Natural killer cell (primary cell): ENCODE measurements at places on chromosomes 1 and 21. TPM values are rescaled to one million over a fixed set of nuclear protein-coding genes. Genes with fewer than 3 reads are reported as not detected.
A peak's percentile ranks its signal among the peaks of the same experiment; 100 is the strongest.

DNA sequence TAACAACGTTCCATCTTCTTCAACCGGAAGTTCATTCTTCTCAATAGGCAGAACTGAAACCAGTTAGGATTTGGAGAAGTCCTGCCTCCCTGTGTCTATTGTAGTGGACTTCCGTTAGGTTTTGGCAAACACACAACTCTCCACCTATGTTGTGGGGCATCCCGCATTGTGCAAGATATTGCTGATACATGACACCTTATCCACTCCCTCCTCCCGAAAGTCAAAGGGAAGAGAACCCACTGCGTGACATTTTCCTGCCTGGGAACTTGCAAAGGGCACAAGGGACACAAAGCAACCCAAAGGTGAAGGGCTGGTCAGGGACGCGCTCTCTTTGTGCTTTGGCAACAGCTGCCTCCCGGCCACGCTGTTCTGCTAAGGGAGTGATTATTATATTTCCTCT, 164.8 kb downstream of the TPR start:
- DNase-seq, result no peak

DNA sequence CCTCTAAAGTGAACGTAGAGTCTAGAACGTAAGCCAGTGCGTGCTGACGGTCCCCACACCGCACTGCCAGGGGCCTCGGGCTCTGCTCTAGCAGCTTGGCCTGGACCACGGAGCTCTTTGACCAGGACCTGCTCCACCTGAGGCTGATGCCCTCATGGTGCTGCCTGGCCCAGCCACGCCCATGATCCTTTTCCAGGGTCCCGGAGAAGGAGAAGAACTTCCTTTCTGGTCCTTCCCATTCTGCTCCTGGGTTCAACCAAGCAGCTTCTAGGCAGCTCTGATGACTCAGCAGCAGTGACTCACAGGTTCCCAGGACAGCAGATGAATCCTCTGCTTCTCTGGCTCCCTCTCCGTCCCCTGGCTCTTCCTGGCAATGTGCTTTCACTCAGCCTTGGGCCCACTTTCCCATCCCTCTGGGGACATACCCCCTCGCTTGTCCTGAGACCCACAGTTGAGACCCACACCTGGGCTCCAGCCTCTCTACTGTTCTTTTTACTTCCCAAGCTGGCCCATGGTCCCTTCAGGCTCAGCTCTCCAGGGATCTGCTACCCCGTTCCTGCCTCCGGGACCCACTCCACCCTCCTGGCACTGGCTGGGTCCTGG, 246.3 kb upstream of the RAB4A start:
- no peak for DNase-seq

- peak; percentile 32 for DNase-seq
These were observed 3.5 kb upstream of the RAP1A start for GRCh38 chr1:111615870-111616715.

DNA sequence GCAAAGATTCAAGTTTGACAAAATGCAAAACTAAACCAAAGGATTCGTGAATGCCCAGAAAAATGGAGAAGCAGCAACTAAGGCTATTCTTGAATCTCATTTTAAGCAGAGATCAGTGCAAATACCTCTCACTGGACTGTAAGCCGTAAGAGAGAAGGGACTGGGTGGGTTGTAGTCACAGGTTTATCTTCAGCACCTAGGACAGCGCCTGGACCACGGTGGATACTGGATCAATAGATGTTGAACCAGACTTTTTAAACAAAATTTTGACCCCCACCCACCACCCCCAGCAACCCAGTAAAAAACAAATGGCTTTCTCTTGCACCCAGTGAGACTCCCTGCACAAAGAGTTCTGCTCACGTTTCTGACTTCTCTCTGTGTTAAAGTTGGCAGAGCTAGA, 347.1 kb downstream of the AJAP1 start:
- DNase-seq, result no peak

CGN gene
- total RNA-seq, result 0.07 TPM

CRP gene
- not detected for total RNA-seq

GRCh38 chr1:41735631-41736260, 183.0 kb downstream of the HIVEP3 start:
- no peak for DNase-seq

DCST2 gene
- total RNA-seq, result 0.92 TPM

DNA sequence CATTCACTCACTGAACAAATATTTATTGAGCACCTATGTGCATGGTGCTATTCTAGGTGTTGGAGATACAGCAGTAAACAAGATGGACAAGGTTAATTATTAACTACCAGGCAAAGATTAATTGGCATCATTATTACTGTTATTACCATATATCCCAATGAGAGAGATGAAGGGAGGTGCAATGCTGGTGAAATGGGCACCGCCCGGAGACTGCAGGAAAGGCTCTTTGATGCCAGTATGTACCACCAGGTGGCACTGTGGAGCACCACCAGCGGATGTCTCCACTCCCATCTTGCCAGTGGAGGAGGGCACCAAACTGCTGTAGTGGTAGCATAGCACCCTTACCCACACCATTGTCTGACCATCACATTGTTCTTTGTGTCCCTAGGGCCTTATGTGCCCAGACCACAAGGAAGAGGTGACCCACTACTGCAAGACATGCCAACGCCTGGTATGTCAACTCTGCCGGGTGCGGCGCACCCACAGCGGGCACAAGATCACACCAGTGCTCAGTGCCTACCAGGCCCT, 3.0 kb downstream of the TRIM46 start:
- peak; percentile 93 for DNase-seq

GRCh38 chr1:39656391-39656790, 15.5 kb downstream of the NT5C1A start:
- DNase-seq, result no peak

DNA sequence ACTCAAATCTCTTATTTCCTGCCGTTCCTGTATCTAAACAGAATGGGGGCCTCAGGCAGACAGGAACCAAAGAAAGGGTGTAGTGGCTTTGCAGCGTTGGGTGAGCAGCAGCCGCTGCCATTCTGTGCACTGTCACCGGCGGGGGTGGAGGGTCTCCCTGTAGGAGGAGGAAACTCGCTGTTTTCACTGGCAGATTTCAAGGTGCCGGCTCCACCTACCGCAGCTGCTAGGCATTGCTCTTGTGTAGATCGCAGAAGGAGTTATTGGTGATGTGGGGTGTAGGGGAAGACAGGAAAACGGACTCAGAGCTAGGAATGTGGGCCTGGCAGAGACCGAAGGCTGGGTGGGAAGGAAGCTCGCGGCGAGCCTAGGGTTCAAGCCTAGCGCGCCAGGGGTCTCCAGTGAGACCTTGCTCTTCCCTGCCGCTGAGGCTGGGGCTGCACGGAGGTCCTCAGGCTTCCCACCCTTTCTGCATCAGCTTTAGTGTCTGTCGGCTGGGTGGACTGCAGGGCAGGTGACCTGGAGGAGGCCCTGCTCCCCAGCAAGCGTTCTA, 20.8 kb downstream of the ATP5PO start:
- DNase-seq, result no peak

- no peak for DNase-seq
These were observed 70.8 kb upstream of the CLDN14 start for GRCh38 chr21:36550761-36551160.

HDGF gene
- total RNA-seq, result 110 TPM

DNA sequence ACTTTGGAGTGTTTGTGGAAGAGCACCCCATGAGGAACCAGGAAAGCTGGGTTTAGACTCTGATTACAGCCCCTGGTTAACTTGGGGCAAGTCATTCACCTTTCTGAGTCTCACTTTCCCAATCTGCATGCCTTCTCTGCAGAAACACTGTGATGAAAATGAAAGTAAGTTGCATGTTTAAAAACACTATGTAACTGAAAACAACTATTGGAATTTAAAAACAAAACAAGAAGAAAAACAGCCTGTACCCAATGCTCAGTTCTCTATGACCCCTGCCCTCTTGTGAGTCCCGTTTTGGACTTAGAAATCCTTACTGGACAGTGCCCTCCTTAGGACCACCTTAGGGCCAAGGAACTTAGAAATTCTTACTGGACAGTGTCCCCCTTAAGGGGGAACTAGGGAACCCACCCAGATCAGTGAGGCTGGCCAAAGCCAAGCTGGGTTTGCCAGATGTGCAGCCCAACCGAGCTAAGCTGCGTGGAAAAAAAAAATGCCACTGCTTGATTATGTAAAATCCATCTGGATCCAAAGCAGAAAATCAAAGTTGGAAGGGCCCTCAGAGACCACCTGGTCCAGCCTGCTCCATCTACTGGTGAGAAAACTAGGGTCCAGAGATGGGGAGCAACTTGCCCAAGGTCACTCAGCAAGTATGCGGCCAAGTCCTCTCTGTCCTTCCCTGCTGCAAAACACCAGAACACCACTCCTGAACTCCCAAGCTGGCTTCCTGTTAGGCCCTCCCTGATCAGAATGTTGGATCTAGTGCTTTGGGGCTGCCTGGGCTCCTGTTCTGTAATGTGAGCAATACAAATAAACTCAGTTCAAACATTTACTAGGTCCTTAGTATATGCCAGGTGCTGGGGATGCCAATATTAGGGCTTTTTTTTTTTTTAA, 77.7 kb downstream of the MRPL37 start:
- DNase-seq, result no peak

GRCh38 chr1:212557739-212558692, 50.5 kb upstream of the ATF3 start:
- no peak for DNase-seq

DNA sequence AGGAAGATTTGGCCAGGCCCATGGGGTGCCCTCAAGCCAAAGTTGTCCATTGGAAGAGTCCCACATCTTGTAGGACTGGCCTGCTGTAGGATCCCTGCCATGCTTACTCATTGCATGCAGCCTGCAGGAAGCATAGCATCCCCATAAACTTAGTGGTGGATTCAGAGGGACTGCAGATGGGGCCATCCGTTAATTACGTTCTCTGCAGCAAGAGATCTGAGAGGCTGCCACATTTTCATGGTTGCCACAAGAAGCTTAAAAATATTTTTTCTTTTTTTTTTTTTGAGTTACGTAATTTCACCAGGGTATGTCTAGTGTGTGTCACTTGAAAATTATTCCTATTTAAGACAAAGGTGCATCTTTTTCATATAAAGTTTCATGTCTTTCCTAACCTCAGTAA, 329.7 kb upstream of the USP24 start:
- DNase-seq, result no peak

- no peak for DNase-seq
These were observed 194.4 kb upstream of the KAZN start for GRCh38 chr1:14403961-14404645.

DNA sequence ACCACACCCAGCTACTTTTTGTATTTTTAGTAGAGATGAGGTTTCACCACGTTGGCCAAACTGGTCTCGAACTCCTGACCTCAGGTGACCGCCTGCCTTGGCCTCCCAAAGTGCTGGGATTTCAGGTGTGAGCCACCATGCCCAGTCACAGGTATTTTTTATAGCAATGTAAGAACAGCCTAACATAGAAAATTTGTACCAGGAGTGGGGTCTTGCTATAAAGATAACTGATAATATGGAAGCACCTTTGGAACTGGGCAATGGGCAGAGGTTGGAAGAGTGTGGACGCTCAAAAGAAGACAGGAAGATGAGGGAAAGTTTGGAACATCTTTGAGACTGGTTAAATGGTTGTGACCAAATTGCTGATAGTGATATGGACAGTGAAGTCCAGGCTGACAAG, 99.2 kb downstream of the GDAP2 start:
- DNase-seq, result no peak

GRCh38 chr1:19206947-19207346, 3.1 kb downstream of the UBR4 start:
- DNase-seq, result no peak

CRYAA gene
- total RNA-seq, result not detected

DNA sequence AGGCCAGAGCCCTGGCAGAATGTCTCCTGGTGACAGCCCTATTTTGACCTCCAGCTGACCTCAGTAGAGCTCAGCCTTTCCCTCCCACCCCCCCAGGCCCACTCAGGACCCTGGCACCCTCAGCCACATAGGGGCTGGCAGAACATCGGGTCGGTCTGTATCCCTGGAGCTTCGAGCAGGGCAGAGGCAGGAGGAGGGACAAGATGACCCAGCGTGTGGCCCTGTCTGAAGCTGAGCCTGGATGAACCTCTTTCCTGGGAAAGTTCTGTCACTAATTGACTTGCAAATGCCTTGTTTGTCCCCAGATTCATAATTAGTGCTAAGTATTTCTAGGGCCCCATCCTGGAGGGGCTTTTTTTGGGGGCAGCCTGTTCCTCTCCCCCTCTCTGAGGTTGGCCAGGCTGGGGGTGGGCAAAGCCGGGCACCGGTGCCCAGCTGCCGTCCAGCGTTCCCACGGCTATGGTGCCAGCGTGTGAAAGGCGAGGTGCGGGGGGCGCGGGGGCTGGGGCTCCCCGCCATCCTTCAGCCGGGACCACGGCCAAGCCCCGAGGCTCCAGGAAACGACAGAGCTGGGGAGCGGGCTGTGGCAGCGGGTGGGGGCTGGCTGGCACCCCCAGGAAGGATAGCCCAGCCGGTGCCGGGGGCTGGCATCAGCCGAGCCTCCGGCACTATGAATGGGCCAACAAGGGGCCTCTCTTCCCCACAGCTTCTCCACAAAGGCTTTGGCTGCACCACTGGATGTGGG, 31.4 kb downstream of the RHBG start:
- no peak for DNase-seq

CYP4Z1 gene
- total RNA-seq, result not detected

- DNase-seq, result no peak
These were observed 7.4 kb downstream of the PLEKHM2 start for GRCh38 chr1:15691434-15692032.

DNA sequence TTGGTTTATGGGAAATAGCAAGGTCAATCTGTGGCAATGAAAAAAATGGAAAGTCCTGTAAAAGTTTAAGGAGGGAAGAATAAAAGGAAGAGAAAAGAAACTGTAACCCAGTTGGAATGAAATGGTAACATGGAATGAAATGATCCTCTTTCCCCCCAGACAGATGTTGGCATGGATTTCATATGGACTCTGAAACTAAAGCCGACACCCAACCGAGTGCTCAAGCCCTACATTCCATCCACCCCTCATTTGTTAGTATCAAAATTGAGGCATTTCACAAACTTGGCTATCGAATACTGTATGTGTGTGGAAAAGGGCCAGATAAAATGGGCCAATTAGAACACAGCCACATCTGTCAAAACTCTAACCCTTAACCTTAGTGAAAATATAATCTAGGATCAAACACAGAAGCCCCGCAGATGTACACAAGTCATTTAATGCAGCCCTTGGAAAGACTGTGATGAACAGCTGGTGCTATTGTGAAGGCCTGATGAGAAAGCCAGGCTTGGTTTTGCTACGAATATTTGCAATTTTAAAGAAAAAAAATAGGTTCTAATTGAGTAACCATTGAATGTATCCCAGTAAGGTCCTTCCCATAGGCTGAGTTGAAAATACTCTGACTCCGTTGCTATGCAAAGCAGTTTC, 72.6 kb upstream of the RGL1 start:
- no peak for DNase-seq

MARK1 gene
- total RNA-seq, result 0.13 TPM

- DNase-seq, result no peak
These were observed 16.2 kb downstream of the SLC2A1 start for GRCh38 chr1:42942444-42942843.

MXRA8 gene
- 0.26 TPM for total RNA-seq

DNA sequence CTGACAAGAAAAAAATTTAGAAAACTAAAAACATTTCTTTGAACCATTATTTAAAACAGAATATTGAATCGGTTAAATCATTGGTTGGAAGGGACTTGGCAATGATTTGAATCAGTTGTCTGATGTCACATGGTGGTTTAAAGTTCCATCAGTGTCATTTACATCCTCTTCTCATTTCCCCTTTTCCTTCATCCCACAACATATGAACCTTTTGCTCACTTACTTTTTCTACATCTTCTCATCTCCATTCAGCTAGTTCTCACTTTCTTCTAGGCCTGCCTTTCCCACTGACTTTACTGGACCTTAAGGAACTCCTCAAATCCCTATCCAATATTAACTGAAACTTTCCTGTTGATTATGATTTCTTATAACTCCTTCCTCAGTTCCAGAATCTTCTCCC, 58.5 kb downstream of the PHACTR4 start:
- DNase-seq, result no peak
